ENCODE measurements at places on chromosomes 3 and 15.

- DNase-seq: no peak
Measured at GRCh38 chr3:148707601-148708380, 10.1 kb downstream of the AGTR1 start.

DNA sequence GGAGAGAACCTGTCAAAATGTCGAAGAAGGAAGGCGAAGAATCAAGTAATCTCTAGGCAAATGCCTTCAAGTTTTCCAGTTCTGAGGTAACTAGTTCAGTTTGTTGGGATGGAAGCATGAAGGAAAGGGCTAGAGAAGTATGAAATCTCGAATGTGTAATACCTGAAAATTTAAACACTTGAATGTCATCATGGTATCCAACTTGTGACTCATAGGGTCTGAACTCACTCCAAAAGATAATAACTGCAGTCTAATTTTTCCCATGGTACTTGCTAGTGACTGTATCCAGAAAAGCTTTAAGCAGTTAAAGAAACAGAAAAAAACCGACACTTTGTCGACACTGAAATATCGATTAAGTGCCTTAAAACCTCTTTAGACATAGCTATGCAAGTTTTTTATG, 102.9 kb upstream of the CHRM5 start:
- no peak for DNase-seq

GRCh38 chr15:50189633-50190032, 7.6 kb downstream of the SLC27A2 start:
- no peak for DNase-seq

DNA sequence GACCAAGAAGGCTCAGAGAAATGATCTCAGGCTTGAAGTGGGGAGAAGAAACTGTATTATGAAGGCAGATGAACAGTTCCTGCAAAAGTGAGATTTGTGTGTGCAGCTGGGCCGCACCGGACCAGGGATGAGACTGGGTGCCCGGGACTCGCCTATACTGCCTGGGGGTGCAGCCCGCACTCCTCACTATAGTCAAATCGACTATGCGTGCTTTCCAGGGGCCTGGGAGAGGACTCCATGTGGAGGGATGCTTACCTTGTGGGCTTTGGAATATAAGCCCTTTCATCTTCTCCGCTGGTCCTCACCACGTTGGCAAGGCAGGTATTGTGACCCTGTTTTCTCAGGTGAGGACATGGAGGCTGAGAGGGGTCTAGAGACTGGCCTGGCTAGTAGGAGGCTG, 32.9 kb upstream of the APOD start:
- no peak for DNase-seq

DNA sequence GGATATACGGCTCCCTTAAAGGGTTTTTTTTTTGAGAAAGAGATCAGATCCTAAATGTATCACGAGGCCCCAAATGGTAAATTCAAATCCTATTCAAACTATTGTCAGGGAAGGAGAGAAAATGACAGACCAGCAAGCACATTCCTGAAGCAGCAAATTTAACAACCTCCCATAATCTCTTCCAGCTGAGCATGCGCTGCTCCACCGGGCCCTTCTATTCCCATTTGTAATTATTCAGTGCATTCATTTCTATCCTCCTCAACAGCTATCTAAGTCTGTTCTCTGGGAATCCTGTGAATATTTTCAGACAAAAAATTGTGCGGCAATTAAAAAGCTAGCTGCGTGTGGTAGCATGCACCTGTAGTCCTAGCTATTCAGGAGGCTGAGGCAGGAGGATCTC, 43.2 kb downstream of the MAGI1 start:
- DNase-seq: no peak

DNA sequence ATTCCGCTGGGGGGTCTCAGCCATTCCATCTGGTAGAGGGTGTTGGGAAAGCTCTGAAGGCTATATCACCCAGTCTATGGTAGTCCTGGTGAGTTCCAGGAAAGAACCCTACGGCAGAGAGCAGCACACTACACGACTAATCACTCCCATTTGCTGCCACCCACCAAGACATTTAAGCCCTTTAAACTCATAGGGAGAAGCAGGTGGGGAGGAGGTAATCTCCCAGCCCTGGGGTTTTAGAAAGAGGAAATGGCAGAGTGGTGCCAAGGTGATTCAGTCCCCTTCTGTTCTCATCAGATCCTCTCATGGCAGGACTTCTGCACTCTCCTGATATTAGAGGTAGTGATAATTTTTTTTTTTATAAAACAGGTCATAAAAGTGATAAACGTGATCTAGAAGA, 10.6 kb upstream of the VWA5B2 start:
- DNase-seq: no peak

DNA sequence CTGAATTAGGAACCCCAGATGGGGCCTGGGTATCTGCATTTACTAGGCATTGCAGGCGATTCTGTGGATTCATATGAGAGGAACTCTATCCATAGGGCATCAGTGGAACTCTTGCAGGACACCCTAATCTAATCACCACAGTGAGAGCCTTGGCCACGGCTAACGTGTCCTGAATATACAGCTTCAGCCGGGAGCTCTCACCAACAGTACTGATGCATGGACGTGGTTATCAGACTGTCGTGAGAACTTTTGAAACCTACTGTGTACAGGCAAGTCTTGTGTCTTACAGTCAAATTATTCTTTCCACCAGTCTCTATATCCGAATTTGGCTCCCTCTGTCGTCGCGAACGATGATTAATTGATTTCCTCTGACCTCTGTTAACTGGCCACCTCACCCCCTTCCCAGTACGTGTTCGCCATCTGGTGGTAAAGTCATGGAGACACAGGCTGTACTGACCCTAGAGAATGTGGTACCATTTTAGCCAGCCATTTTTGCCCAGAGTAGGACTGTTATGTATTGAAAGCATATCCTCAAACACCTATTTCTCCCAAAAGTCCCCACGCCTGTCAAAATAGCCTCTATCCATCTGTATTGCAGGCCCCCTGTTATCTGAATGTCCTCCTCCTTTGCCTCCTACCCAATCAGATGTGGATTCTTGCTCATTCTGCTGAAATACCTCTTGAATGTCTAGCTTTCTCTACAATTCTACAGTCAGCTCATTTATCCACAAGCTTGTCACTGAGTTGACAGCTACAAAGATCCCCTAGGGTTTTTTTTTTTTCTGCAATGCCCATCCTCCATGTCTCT, 39.7 kb downstream of the GLDN start:
- DNase-seq: peak; percentile 56

DNA sequence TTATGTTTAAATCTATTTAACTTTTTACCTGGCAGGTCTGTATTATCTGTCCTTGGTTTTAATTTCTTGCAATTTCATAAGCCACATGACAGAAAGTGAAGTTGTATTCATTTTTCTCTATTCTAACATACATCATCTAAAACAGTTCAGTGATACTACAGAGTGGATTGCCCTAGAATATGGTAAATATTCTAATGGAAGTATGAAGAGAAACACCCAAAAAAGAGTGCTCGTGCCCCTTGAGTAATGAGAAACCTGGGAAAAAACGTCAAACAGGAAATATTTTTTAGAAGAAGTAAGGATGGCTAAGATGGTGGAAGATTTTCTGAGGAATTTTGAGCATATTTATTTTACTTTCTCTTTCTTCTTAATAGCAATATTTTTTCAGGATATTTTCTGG, 261.1 kb upstream of the CBLB start:
- DNase-seq: no peak

DNA sequence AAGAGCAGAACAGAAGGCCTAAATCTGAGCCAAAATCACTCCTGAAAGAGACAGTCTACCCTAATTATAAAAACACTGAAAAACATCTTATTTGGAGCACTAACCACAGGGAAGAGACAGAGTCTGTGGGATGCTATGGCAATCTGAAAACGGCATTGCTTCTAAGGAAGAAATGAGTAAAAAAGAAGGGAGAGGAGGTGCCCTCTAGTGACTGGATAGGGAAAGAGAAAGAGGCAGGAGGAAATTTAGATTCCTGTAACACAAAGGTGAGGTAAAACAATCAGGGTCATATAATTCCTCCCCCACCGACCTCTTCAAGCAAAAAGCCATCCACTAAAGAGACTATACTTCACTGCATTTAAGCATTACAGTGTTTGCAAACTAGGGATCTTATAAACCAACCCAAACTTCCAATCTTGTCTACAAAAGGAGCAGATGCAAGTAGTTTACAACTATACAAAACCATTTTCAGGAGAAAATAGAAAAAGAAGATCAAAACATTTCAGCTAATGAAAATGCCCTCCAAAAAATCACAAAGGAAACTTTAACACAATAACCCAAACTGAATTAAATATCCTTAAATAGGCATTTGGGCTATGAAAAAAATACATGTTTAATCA, 32.6 kb downstream of the HACD2 start:
- no peak for DNase-seq

DNA sequence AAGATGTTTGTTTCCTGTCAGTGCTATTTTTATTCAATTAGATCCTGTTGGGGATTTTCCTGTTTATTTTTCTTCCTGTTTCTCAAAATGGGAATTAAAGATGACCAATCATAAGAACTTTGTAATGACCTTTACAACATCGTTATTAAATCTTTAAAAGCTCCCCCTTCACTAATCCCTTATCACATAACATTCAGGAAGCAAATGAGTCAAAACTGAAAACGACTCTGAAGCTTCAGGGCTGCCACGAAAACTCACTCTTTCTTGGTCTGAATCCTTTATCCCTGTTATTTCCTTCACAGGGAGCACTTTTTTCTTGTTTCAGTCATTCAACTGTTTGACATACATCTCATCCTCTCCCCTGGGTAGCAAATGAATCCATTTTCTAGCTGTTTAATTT, 75.8 kb upstream of the MB21D2 start:
- DNase-seq: no peak

DNA sequence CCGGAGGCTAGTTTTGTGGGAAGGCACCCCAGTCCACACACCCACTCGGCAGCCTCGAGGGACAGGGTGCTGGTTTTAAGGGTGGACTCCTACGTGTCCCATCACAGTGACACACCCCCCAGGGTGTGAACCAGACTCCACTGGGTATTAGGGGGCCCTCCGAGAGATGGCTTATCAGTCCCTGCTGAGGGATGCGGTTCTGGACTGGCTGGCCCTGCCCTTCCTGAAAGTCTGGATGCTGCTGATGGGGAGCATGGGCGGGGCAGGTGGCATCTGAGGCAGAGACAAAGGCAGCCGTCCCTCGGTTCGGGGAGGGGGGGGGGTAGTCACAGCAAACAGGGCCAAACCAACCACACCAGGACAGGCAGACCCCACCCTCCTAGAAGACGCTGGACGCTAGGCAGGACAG, 939 bp upstream of the ULK3 start:
- DNase-seq: no peak

DNA sequence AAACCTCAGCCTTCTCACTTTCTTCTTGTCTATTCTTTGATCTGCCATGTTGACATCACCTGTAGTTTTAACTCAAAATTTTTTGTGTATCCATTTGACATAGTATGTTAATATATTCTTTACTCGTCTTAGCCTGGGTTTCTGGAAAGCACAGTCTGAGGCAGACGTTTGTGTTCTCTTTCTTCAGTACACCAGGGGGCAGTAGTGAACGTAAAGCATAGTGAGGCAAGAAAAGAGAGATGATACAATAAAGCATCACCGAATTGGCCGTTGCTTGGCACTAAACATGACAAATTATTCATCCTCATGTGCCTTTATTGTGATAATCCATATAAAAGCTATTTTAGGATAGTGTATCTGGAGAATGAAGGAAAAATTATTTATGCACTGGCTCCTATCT, 141.0 kb upstream of the MYRIP start:
- DNase-seq: peak; percentile 9

DNA sequence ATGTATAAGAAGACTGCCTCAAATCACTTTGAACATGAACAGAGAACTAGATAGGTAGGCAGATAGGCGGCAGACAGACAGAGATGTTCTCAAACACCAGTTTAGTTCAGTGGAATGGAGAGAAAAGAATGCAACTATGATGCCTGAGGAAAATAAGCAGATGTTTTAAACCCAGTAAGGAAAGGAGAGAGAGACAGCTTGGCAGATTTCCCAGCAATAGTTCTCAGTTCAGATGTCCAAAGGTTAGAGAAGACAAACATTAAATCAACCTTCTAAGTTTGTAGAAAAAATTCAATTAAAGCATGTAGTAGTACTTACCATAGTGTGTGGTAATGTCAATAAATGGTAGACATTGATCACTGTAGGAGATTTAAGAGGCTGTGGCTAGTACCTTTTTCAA, 209.6 kb upstream of the PFN2 start:
- DNase-seq: no peak

GRCh38 chr3:146640955-146641867, 36.1 kb upstream of the PLSCR5 start:
- DNase-seq: no peak

GRCh38 chr3:53764026-53764775, 82.0 kb downstream of the CHDH start:
- no peak for DNase-seq

- DNase-seq: no peak
Measured at GRCh38 chr3:193773266-193774220, 180.5 kb downstream of the OPA1 start.

- no peak for DNase-seq
Measured at GRCh38 chr3:150238048-150238802, 169.9 kb upstream of the TSC22D2 start.

- DNase-seq: no peak
Measured at GRCh38 chr15:57308170-57308545, 68.1 kb upstream of the CGNL1 start.

GRCh38 chr3:18780959-18781358, 355.8 kb upstream of the SATB1 start:
- DNase-seq: no peak

Data from right renal cortex interstitium (tissue), 3 donors.